ENCODE measurements at places on chromosomes 6 and 20.

DNA sequence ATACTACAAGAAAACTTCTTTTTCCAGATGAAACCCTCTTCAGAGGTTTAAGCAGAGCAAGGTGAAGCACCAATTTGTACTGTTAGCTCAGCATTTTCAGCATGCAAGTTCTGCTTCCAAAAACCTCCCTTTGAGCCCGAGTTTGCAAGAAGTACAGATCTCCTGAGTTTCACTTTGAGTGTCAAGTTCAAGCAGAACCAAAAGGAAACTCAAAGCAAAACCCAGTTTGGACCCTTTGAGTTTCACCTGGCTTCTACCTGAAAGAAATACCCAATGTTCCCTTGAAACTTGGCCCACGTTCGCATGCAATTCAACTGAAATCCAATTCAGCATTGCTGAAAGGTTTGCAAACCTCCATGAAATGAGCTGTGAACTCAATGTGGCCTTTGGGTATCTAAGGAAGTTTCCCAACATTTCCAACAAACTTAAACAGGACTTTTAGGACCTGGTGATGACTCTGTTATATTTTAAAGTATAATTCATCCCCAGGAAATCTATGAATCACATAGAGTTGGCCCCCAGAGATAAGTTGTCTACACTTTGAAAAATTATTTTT lies 62.9 kb upstream of the HBS1L start:
- DNase-seq = no peak

- DNase-seq = no peak
Measured at GRCh38 chr6:34476921-34477320, 11.0 kb downstream of the PACSIN1 start.

GRCh38 chr20:34110745-34111641 lies 1.1 kb downstream of the EIF2S2 start:
- DNase-seq = no peak

GRCh38 chr20:54122189-54122588 lies 51.6 kb downstream of the CYP24A1 start:
- no peak for DNase-seq

DNA sequence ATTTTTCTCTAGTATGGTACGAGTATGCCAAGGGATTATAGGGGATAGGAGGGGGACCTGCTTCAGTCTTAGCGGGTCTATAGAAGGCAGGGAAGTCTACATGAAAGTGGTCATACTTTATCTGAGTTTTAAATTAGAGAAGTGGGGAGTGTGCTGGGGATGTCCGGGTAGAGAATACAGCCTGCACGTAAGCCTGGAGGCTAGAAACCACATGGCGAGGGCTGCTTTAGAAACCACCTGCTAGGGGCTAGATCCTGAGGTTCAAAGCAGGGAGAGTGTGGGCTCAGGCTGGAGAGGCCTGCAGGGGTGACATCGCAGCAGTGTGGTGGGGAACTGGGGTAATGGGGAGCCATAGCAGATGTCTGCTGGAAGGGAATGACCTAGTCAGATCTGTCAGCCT lies 85.2 kb downstream of the VEGFA start:
- no peak for DNase-seq

- DNase-seq = no peak
Measured at GRCh38 chr20:58577871-58578598, 62.8 kb upstream of the APCDD1L start.

- no peak for DNase-seq
Measured at GRCh38 chr6:105510746-105511145, 107.9 kb upstream of the PREP start.

DNA sequence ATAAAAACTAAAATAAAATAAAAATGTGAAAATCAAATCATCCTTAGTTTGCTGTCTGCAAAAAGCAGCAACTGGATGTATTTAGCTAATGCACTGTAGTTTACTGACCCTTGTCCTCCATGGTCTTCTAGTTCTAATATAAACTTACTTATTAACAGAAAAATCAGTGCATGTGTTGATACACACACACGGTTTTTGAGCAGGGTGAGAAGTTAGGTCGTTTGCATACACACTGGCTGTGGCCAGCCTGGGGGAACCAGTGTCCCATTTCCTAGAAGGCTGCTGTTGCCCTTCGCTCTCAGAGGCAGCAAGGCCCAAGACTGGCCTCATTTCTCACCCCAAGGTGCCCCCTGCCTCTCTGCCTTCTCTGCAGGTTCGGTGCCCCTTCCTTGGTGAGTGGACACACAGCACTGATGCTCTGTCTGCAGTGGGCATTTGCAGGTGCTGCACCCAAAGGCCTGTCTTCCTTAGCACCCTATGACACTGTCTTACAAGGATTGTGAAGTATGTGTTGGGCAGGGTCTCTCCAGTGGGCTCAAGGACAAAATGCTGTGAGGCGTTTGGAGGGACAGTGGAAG lies 168.5 kb downstream of the SCP2D1 start:
- DNase-seq = no peak

DNA sequence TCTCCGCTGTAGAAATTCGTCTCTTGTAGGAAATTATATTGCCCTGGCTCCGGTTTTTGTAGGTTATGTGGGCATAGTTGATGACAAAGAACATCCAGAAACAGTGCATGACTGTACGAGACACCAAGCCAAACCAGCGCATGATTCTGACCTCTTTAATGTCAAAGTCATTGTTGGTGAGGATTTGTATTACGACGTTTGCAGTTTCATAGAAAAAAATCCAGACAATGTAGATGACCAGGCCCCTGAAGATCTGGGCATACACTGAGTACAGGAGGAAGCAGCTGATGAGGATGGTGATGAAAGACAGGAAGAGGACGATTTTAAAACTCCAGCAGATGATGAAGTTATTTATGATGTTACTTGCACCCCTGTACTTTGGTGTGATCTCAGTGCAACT lies 39.1 kb upstream of the TBC1D22B start:
- DNase-seq = no peak

DNA sequence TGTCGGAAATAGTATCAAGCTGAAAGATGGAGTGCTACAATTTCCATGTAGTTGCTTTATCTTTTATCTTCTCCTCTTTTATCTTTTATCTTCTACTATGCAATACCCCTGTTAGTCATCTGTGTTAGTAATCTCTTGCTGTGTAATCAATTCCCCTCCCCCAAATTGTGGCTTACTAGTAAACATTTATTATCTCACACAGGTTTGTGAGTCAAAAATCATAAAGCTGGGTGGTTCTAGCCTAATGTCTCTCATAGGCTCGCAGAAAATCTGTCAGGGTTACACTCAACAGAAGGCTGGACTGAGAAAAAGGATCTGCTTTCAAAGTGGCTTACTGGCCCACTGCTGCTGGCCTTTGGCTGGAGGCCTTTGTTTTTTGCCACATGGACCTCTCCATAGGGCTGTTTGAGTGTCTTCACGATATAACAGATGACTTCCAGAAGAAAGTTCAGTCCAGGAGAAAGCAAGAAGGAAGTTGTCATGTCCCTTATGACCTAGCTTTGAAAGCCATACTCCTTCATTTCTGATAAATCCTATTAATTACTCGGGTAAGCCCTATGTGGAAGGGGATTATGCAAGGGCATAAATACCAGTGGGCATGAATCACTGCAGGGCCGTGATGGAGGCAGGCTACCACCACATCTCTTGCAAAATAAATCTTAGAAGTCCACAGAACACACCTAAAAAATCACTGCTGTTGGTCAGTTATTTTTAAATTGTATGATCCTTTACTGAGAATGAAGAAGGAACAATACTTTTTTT lies 24.5 kb upstream of the PTCHD4 start:
- DNase-seq = no peak

DNA sequence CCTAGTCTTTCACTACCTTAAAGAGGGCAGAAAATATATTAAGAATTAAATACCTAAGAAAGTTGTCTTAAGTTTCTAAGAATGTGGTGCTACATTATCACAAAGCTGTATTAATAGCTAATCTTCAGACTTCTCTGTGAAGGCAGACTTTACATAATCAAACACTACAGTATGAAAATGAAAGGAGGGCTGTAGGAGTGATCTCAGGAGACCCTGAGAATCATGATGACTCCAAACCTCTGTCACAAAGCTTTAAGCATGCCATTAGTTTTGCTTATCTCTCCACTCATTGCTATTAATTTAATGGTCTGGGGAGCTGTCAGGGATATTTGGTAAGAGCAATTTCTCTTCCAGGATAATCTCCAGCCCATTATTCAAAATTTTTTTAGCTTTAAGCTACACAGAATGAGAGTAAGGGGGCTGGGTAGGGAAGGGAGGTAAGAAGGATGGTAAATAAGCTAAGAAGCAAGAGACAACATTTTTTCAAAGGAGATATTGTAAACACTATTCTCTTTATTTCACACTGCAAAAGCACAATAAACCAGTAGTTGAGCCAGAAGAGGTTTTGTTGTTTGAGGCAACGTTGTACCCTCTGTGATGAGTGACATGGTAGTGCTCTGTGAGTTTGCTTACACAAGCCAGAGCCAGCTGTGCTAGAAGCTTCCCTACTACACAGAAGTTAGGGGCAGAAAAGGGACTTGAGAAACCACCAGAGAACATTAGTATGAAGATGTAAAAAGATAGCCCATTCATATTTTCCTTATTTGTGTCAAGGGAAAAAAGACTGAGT lies 258.8 kb downstream of the GMDS start:
- no peak for DNase-seq

- no peak for DNase-seq
Measured at GRCh38 chr20:31863296-31864085, 6.8 kb downstream of the DUSP15 start.

DNA sequence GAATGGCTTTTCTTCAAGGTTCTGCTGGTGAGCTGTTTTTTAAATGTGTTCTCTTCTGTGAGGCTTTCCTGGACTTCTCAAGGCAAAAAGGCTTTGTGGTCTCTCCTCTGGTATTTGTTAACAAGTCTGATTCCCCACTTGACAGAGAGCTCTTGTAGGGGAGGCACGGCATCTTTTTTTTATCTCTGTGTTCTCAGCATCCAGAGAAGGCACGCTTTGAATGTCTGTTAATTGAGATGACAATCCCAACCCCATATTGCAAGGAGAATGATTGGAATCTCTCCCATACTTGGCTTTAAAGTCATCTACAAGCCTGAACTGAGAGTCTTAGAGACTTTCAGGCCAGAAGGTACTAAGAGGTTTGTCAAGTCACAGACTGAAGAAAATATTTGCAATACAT lies 22.6 kb downstream of the EDN1 start:
- DNase-seq = no peak

GRCh38 chr6:70099732-70100131 lies 203.2 kb downstream of the COL9A1 start:
- DNase-seq = no peak

- no peak for DNase-seq
Measured at GRCh38 chr6:110728501-110728900, 86.8 kb downstream of the CDK19 start.

GRCh38 chr6:149128489-149129145 lies 188.9 kb upstream of the TAB2 start:
- DNase-seq = no peak

DNA sequence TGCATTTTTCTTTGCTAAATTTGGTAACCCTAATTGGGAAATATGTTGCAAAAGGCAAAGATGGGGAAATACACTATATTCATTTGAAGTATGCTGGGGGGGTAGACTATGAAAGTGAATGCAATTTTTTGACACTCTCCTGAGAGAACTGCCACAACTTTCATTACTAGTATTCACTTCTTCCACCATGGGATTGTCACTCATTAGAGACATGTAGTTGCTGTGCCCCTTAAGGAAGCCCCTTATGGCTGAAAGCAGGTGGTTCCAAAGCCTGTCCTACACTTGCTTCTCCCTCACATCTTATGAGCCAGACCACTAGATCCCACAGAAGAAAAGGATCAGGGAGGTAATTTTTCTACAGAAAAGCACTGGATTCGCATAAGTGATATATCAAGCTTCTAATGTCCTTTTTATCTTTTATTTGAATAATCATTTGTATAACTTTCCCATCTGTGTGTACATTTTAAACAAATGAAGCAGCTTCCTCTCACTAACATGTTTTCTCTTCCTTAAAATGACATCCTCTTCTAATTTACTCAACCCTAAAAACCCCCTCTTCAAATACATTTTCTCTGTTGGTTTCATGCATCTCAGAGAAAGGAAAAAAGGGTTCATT lies 83.8 kb downstream of the GCLC start:
- no peak for DNase-seq

DNA sequence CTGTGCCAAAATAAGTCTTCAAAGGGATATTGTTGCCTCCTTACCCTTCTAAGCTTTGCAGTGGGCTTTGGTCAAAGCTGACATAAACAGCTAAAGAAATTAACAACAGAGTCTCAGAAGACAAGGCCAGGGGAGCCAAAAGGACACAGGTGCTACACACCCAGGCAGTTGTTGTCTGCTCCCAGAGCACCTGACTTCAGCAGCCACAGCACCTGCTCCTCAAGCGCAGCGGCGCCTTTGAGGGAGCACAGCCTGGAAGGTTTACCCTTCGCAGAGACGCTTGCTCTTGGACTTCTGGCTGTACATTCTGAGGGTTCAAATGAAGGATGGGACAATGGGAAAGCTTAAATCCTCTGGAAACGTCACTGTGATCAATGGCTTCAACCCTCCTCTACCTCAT lies 16.6 kb downstream of the B4GALT5 start:
- no peak for DNase-seq

Data from T-helper 1 cell (primary cell).